ENCODE measurements at places on chromosomes 5 and 9.

- no peak for DNase-seq
Measured at GRCh38 chr5:169906745-169907649, 73.3 kb downstream of the INSYN2B start.

GRCh38 chr9:96382175-96382574 lies 1.3 kb downstream of the SLC35D2 start:
- no peak for DNase-seq

GRCh38 chr5:123610665-123611405 lies 98.9 kb downstream of the CSNK1G3 start:
- DNase-seq = no peak

DNA sequence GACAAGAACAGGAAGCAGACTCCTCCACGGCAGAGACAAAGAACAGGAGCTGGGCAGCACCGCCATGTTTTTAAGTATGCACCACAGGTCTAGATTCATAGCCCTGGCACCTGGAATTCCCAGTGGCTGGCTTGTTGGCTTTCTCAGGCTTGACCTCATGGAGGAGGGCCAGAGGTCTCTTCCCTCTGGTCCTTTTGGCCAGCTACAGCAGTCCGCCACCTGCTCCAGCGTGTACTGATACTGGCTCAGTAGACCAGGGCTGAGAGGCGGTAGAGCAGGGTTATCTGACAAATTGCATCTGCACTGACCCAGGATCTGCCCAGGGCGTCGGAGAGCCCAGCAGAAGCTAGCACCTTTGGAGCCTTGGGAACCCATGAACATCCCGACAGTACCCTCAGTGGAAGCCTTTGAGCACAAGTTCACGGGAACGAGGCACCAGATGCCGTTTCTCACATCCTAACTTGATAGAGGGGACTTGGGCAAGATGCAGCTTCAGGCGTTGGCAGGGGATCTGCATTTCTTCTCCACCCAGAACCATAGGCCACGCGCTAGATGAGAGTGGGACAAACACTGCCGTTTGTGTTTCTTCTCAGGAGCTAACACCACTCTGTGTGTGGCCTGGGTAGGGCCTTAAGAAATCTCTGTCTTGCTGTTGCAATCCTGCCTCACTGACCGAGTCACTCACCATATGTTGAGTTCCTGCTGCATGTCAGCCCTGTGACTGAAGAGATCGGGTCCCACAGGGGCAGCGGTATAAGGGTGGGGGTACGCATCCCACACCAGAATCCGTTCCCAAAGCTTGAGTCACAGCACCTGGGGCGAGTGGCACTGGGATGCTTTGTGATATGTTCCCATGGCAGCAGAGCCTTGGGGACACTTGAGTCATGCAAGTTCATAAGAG lies 90.3 kb upstream of the OTULINL start:
- DNase-seq = no peak

GRCh38 chr5:132209901-132210545 lies 17.6 kb downstream of the P4HA2 start:
- DNase-seq = no peak

GRCh38 chr5:66415208-66415607 lies 181.0 kb upstream of the MAST4 start:
- no peak for DNase-seq

- no peak for DNase-seq
Measured at GRCh38 chr5:152514827-152515397, 109.8 kb upstream of the NMUR2 start.

- no peak for DNase-seq
Measured at GRCh38 chr5:61805101-61805500, 473.0 kb downstream of the ZSWIM6 start.

GRCh38 chr5:7638456-7638855 lies 212.5 kb downstream of the CFAP90 start:
- no peak for DNase-seq

DNA sequence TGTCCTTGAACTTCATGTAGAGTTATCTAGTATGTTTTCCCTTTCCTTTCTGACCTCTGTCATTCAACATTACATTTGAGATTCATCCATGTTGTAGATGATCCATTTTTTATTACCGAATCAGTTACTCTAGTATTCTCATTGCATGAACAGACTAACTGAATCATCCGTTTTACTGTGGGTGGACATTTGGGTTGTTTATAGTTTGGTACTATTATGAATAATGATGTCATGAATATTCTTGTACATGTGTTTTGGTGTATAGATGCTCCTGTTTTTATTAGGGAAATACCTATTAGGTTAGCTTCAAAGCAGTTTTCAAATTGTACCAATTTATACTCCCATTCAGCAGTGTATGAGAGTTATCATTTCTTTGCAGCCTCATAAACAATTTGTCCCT lies 94.3 kb upstream of the NIPAL4 start:
- no peak for DNase-seq

DNA sequence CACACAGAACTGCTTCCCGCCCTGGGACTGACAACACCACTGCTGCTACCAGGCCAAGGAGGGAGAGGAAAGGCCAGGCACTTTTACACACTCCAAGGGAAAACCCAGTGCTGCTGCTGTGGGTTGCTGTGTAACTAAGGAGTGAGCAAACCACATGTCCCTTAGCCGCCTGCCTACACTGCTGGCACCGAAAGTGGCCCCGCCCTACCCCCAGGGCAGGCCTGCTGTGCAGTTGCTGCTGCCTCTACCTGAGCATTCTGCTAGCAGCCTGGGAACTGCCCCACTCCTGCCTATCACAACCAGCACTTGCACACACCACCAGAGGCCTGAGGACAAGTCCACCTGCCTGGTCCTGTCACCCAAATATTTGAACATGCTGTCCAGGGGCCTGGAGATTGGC lies 740.9 kb downstream of the DTWD2 start:
- no peak for DNase-seq

GRCh38 chr5:145636371-145636770 lies 198.8 kb downstream of the PRELID2 start:
- DNase-seq = no peak

- DNase-seq = peak; percentile 41
Measured at GRCh38 chr9:126705767-126706697, 92.3 kb downstream of the LMX1B start.

- no peak for DNase-seq
Measured at GRCh38 chr9:121943463-121943862, 149.6 kb downstream of the TTLL11 start.

GRCh38 chr9:105087910-105088898 lies 156.2 kb upstream of the SLC44A1 start:
- no peak for DNase-seq

All from naive thymus-derived CD4-positive, alpha-beta T cell (primary cell).